ENCODE measurements at places on chromosomes 6 and 20.

DNA sequence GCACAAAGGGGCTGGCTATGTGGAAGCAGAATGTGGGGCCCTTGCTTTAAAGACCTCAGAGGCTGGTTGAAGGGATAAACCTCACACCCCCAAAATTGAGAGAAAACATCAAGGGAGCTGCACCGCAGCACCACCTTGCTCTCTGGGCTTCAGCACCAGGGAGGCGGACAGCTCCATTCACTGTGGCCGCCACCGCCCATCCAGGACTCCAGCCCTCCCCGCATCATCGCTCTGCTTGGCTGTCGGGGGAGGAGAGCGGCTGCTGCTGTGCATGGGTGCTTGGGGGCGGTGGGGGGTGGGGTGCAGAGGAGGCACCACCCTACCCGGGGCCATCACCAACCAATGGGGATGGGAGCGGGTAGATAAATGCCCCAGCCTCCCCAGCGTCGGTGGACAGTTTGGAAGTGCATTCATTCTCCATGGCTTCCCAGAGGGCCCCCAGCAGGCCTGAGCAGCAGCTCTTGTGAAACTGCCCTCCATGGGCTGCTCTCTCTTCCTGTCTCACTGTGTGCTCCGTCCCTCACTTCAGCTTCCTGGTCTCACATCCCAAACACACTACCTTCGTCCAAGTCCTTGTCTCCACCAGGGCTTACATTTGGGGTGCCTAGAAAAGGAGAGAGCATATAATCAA is 75.7 kb upstream of the BHLHE23 start:
- DNase-seq: no peak

DNA sequence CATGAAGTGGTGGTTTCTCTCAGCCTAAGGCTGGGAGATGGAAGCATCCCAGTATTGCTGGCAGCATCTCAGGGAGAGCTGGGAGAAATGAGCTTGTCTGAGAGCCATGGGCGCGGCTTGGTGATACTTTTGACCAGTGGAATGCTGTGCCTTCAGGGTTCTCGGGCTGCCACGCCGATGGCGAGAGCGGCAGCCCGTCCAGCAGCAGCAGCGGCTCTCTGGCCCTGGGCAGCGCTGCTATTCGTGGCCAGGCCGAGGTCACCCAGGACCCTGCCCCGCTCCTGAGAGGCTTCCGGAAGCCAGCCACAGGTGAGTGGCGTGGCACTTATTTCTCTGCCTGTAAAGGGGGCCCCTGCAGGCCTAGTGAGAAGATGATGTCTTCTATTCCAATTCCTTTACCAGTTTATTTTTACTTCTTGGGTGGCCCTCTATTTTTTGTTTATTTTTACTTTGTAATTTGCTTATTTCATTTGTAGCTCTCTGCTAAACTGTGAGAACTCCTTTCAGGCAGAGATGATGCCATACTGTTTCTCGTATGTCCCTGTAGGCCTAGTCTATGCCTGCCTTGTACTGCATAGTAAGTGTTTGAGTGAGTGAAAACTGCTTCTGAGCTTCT is 71.7 kb downstream of the ASXL1 start:
- DNase-seq: no peak

DNA sequence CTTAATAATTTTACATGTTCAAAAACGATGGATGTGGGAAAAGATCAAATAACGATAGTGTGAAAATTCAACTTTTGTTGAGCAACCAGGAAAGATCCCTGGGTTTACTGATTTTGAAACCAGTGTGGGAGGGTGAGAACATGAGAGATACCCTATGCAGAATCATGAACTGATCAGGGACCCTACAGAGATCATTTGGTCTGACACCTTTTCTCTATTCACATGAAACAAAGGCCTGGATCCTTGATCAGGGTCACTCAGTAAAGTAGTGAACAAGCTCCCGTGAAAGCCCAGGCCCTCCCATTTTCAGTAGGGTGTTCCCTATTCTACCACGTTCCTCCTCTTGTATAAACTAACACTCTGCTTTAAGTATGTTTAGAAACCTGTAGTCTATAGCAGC is 60.5 kb upstream of the DUSP22 start:
- DNase-seq: no peak

DNA sequence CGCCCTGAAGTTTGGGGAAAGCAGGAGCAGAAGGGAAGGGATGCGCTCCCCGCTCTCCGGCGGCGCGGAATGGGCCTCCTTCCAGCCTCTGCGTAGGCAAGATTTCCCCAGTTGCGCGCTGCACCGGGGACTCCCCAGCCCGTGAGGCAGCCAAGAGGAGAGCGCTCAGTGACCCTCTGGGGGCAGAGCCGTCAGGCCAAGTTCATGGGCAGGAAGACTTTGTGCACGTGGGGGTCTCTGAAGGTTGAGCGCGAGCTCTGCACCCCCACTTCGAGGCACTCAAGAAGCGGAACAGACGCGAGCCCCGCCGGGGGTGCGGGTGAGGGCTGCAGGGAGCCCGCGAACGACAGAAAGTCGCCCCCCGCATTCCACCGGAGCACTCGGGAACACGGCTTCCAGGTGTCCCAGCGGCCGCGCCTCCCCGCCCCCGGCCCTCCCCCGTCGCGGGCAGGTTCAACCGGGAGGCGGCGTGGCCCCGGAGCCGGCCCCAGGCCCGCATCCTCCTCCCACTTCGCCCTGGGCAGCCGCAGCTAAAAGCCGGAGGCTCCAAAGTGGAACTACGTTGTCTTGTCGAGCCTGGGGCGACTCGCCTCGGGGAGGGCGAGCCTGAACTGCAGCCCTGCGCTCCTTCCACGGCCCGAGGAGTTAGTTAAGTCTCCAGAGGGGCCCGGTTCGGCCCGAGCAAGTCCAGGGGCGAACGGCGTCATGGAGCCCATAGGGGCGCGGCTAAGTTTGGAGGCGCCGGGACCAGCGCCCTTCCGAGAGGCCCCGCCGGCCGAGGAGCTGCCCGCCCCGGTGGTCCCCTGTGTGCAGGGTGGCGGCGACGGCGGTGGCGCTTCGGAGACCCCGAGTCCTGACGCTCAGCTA is at the start of gene PPP1R3G:
PPP1R3G (plus strand) TSS at position 561 of the 867 bp plus-strand sequence; CDS start at position 706, 145 bp downstream.
- DNase-seq: no peak

DNA sequence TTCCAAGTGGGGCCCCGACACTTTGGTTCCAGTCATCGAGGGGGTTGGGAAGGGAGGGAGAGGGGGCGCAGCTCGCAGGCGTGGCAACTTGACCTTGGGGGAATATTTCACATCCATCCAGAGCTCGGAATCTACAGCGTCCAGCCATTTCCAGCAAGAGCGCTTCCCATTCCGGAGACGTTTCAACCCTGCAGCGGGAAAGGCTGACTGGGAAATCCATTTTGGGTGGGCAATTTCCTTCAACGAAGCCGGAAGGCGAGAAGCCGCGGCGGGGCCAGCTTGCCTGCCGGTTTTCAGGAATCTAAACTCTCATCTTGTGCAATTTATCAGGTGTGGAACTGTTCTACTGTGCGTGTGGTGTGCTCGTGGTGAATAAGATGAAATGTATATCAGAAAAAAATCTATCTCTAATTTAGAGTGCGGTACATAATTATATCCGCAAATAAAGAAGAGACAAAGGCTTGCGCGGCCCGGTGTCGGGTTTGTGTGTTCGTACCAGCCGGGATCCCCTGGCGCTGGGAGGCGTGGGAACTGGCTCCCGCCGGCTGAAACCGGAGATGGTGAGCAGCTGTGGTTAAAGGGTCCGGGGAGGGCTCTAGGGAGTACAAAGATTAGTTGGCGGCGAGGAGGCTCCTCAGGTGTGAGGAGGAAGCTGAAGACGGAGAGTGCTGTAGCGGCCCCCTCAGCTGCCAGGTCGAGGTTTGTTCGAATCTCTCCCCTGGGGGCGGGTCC is 4.8 kb downstream of the SLC32A1 start:
- DNase-seq: no peak

DNA sequence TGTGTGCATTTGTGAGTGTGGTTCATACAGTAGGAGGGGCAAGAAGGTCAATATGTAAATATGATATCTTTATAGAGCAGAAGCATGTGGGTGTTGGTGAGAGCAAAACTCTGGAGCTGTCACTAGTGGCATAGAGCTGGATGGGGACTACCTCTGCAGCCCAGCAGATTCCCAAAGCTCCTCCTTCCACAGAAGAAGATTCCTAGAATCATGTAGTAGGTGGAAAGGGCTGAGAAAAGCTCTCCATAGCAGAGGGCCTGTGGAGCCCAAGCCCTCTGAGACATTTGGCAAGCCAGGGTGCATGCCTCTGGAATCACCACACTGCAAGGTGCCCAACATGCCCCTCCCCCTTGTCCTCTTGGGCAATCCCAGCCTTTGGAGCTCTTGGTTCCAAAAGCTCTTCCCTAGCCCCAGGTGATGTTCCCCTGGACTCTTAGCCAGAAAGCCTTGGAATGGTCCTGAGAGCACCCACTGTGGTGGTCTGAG is 233.2 kb downstream of the LRFN2 start:
- DNase-seq: no peak

DNA sequence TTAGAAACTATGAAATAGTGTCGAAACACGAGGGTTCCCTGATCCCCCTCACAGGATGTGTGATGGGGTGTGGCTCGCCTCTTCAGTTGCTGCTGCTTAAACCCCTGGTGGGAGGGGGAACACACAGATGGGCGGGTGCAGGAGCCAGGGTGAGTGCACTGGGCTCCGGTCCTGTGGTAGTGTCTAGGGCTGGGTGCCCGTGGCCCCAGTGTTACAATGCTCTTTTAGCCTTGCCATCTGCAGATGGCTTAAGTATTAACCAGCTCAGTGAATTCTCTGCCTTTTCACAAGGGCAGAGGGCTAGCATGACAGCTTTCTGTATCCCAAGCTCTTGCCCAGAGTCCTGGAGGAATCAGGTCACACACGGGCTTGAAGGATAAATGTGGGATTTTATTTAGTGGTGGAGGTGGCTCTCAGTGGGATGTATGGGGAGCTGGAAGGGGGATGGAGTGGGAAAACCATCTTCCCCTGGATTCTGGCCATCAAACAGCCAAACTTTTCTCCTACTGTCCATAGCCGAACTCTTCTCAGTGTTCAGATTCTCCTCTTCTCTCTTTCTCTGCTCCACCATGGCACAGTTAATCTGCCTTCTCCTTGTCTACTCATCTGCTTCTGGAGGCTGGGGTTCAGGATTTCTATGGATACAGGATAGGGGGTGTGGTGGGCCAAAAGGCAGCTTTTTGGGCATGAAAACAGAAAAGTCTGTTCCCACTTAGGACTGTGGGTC is 659.0 kb downstream of the EPM2A start:
- no peak for DNase-seq

- DNase-seq: no peak
Measured at GRCh38 chr6:140285471-140285870, 911.0 kb upstream of the CITED2 start.

- DNase-seq: no peak
Measured at GRCh38 chr6:5337573-5337972, 76.3 kb downstream of the FARS2 start.

DNA sequence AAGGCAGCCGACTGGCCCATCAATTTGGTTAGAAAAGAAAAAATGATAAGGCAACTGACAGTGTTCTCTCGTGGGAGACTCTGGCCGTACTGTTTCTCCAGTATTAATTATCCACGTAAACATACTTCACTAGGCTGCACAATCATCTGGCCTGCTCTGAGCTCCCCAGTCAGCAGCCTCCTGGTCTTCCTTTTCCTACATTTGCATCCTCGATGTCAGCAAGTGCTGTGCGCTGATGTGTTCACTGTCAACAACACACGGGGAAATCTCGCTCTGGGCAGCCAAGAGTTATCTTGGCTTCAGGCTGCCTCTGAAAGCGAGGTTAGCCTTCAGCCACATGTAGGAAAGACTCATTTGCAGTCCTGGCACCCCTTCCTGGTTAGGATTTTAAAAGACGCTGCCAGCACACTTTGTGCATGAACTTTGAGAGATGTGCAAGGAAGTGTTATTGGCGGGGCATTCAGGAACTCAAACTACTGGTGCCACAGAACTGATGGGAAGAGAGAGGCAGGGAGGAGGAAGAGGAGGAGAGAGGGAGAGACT is 460.5 kb upstream of the ARID1B start:
- no peak for DNase-seq

GRCh38 chr6:149031201-149031858 is 284.5 kb downstream of the UST start:
- DNase-seq: no peak

DNA sequence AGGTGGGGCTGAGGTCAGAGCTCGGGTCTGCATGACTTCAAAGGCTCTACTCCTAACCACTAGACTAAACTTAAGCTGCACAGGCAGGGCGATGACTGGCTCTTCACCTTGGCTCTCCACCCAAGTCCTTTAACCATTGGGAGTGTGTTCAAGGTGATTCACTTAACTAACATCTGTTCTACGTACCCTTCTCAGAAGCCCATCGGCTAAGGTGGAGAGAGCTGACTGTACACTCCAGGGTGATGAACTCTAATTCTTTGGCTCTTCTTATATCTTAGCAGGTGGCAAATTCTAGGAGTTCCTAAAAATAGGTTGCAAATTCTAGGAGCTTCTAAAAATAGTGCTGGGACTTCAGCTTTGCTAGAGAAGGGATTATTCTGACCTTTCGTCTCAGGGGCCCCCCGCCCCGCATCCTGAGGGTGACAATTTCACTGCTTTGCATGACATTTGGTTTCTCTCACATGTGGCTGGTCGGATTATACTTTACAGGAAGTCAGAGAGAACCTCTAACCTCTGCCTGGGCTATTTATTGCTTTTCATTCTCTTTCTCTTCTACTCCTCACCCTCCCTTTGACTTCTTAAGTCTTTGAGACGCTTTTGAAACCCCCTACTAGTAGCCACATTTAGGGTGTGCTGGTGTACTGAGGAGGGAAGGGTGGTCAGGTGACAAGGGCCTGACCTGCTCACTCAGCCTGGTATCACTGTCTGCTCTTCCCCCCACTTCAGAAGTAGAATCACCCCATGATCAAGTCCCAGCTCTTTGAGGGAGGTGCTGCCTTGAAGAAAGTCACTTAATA is 55.5 kb downstream of the PRDM1 start:
- DNase-seq: no peak

DNA sequence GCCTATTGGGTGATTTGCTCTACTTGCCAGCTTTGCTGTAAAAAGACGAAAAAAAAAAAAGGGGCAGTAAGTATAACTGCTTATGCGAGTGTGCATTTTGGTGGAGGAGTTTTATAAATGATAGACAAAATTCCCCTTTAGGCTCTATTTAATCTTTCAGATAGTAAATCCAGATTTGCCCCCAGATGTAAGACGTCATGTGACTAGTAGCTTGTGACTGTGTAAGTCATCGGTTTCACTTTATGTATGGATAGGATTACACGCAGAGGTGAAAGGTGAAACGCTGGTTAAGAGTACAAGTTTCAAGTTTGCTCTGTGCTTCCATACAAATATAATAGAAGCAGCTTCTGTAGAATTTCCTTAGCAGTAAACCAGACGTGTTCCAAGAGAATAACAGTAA is 7.9 kb downstream of the RAB32 start:
- no peak for DNase-seq

GRCh38 chr20:44098256-44098630 is 88.7 kb downstream of the JPH2 start:
- no peak for DNase-seq

- no peak for DNase-seq
Measured at GRCh38 chr6:12172572-12172971, 117.6 kb upstream of the EDN1 start.

DNA sequence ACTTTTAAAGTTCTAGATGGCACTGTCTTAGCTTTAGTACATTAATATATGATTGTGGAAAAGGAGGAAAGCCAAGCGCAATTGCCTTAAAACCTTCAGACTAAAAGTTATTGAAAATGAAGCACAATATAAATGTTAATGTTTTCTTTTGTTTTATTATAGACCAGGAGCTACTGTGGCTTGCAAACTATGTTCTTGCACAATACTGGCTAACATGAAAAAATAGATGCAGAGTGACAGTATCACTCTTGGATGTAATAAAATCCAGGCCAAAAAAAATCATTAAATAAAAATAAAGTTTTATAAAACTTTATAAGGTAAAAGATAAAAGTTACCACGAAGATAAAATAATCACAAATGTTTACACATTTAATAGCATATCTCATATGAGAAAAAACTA is 18.3 kb upstream of the PLN start:
- DNase-seq: no peak

All from NCI-H187 treated with DMSO at 0.1 percent for 48 hours (cell line).